ENCODE measurements at places on chromosomes 5 and 9.

DNA sequence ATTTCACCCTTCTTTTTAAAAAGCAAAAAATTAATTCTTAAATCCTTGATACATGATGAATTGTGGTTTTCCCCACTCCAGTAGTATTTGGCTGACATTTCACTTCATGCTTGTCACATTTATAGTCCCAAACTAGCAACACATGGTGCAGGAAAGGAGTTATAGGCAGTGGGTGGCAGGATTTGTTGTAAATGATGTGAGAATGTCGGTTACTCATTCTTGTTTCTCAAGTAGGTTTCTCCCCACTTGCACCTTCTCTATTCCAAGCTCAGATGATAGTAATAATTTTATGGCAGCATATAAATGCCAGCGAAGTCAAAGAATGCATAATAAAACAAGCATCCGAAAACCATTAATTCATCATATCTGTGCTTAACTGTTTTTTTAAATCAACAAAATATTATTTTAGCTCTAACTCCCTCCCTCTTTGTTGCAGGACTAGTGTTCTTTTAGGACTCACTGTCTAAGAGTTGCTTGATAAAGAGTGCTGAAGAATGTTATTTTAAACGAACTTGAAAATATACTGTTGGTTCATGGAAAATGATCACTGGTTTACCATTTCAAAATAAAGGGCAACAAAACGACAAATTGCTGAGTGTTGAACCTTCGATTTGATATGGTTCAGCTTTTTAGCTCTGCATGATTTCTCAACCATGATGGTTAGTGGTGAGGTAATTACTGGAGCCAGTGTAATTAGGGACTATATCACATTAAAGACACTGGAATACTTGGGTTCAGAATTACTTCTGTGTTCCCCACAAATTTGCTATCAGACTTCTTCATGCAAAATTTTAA is 88.1 kb upstream of the ADAMTSL1 start:
- no peak for DNase-seq

DNA sequence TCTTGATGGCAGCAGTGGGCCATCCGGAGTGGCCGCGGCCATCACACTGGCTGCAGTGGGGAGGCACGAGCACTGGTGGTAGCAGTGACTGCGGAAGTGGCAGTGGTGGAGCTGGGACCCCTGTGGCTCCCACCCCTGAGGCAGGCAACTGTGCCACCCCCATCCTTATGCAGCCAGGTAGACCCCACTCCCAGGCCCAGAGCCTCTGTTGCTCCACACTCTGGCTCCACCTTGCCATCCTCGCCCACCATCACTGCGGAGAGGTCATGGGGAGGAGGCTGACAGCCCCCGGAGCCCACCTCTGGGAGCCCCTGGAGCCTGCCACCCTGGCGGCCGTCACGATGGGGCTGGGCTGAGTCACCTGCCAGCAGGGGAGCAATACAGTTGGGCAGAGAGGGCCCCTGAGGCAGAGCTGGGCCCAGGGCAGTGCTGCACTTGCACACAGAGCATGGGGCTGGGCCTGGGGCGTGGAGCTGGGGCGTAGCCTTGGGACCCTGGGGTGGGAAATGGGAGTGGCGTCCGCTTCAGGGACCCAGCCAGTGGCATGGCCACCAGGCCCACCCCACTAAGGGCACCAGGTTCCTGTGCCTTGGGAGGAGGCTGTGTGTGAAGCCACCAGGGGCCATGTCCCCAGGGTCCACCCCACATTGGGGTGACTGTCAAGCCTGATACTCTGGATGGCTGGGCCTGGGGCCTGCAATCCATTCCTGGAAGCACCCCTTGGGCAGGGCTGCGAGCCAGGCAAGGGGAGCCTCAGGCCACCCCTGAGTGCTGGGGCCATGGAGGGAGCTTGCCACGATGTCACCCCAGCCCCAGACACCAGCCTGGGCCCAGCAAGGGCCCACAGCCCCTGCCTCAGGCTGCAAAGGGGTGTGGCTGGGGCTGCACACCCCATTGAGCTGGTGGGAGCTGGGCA is 7.7 kb downstream of the AMBP start:
- no peak for DNase-seq

GRCh38 chr9:136147038-136147889 is 28.6 kb upstream of the TMEM250 start:
- DNase-seq: no peak

- DNase-seq: no peak
These were observed 91.5 kb downstream of the TTLL11 start for GRCh38 chr9:122001491-122002201.

DNA sequence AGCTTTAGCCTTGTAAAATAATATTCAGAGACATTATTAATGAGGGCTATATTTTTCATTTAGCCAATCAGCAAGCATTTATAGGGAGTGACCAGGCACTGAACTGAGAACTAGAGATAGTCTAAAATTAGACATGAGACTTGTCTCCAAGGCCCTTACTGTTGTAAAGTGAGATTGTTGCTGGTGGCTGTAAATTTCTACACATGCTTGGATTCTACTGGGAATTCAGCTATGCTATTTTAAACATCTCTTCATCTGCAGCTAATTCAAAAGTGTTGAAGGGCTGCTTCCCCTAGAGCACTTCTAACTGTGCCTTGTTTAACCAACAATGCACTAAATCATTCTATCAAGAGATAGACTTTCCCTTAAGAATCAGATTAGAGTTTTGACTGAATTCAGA is 67.4 kb downstream of the CHSY3 start:
- DNase-seq: no peak

- DNase-seq: no peak
These were observed 195.9 kb upstream of the PPP1R26 start for GRCh38 chr9:135283671-135284070.

GRCh38 chr9:93261735-93262523 is 78.0 kb downstream of the WNK2 start:
- no peak for DNase-seq

DNA sequence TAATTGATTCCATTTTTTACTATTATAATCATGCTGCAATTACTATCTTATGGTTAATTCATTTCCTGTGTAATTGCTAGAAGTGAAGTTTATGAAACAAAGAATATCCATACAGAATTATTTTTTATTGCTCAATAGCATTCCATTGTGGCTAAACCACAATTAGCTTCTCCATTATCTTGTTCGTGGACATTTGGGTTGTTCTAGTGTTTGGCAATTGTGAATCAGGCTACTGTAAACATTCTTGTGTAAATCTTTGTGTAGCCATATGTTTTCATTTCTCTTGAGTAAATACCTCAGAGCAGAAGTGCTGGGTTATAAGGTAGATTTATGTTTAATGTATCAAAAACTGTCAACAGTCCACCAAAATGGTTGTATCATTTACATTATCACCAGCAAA is 341.1 kb downstream of the MAT2B start:
- no peak for DNase-seq

DNA sequence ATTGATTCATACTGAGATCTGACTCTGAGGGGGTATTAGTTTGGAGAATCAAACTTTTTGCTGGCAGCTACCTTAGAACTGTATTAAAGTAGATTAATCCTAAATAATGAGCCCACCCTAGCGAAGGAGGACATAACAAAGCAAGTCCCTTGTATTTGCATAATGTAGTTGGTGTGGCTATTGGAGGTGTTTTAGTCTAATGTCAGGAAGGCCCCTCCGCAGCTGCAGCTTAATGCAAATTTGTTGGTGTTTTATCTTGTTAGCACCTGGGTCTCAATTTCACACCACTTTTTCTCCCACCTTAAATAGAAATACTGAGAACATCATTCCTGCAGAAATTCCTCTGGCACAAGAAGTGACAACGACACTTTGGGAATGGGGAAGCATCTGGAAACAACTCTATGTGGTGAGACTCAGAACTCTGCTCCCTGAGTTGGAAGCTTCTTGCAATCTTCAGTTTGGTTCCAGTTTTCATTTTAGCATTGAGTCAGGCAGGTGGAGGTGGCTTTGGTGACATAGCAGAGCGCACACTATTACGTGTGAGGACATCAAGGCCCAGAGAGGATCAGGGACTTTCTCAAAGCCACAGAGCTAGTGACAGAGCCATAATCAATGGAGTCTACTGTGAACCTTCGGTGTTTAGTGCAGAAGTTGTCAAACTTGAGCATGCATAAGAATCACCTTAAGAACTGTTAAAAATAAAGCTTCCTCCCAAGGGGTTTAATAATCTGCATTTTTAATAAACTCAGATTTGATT is 33.9 kb downstream of the DOCK2 start:
- no peak for DNase-seq

DNA sequence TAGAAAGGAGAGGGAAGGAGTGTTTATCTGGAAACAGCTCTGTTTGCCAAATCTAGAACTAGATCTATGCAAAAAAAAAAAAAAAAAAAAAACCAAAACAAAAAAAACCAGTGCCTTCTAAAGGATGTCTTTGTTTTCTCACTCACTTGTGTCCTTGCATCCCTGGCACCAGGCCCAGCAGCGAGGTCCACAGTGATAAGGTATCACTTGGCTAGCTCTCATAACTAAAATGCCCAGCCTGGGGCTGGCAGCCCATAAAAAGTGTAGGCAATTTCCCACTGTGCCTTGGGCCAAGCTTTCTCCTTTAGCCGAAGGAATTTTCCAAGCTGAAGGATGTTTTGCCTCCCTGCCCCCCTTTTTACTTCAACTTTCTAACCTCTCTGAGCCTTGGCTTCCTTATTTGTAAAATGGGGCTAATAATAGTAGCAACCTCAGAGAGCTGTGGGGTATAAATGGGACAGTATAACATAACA is 20.8 kb downstream of the RGS3 start:
- no peak for DNase-seq

DNA sequence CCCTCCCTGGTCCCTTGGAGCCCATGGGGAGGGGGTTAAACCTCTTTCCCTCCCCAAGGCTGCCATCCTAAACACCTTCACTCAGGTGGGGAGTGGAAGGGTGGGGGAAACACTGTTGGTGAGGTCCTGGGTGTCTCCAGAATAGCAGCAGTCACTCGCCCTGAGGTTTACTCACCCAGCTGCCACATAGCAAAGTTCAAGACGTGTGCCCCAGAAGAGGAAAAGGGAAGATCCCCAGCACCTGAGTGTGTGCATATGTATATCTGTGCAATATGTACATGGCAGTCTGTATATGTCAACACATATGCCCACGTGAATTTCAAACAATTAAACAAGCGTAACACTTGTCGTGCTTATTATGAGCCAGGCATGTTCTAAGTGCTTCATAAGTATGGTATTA is 31.3 kb upstream of the SMU1 start:
- no peak for DNase-seq

DNA sequence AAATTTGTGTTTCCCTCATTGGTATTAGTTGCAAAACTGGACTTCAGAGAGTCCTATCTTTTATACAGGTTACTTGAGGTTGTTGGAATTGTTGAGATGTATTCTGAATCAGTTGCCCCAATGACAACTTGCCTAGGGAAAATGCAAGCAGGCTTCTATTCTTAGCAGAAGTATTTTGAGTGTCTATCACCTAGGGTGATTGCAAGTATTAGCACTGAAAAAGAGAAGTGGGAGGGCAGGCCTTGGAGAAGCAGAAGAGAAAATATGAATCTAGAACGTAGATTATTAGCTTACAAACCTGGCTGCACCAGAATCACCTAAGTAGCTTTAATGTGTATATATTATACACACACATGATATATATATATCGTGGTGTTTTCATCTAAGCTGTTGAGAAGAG is 43.2 kb downstream of the ADAMTS12 start:
- no peak for DNase-seq

GRCh38 chr5:110094109-110094508 is 404.4 kb downstream of the MAN2A1 start:
- no peak for DNase-seq

DNA sequence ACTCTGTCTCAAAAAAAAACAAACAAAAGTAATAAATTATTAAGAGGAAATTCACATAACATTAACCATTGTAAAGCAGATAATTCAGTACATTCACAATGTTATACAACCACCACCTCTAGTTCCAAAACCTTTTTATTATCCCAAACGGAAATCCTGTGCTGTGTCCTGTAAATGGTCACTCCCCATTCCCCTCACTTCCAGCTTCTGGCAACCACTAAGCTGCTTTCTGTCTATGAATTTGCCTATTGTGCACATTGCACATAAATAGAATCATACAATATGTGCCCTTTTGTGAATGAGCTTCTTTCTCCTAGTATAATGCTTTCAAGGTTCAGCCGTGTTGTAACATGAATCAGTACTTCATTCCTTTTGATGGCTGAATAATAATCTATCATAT is 20.8 kb downstream of the C9orf152 start:
- no peak for DNase-seq

DNA sequence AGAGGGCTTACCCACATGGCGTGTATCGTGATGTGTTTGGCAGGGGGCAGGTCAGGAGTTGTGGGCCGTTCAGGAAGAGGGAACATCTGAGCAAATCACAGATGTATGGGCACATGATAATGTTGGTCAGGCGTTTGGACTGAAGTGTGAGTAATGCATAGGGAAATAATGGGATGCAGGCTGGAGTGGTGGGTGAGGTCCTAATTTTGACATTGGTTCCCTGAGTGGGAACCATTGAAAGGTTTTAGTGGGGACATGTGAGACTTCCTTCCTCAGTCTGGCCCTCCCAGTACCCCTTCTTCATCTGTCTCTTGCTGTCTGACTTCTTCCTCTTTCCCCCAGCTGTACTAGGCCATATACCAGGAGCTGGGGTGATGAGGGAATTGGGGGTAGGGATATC is 7.6 kb downstream of the OTULIN start:
- DNase-seq: no peak

GRCh38 chr5:124315741-124316415 is 430.6 kb downstream of the ZNF608 start:
- no peak for DNase-seq

GRCh38 chr9:93184432-93185265 is 710 bp downstream of the WNK2 start:
- DNase-seq: no peak

GRCh38 chr5:136236479-136237083 is 43.6 kb upstream of the SMIM32 start:
- no peak for DNase-seq

GRCh38 chr5:96335873-96336272 is 97.2 kb downstream of the PCSK1 start:
- DNase-seq: no peak

DNA sequence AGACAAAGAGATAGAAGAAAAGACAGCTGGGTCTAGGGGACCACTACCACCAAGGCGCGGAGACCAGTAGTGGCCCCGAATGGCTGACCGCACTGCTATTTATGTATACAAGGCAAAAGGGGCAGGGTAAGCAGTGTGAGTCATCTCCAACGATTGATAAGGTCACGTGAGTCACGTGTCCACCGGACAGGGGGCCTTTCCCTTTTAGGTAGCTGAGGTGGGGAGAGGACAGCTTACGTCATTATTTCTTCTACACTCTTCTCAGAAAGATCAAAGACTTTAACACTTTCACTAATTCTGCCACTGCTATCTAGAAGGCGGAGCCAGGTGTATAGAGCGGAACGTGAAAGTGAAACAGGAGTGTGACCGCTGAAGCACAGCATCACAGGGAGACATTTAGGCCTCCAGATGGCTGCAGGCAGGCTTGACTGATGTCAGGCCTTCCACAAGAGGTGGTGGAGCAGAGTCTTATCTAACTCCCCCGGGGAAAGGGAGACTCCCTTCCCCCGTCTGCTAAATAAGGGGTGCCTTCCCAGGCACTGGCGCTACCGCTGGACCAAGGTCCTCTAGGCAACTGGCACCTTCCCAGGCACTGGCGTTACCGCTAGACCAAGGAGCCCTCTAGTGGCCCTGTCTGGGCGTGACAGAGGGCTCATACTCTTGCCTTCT is 6.1 kb upstream of the PRR16 start:
- no peak for DNase-seq

Data from activated T-cell treated with anti-CD3 and anti-CD28 coated beads for 4 hours (primary cell).